ENCODE measurements at places on chromosomes 1 and 21.
A peak's percentile ranks its signal among the peaks of the same experiment; 100 is the strongest.

GRCh38 chr1:27116232-27116631 is 38.7 kb downstream of the SLC9A1 start:
- DNase-seq: no peak

DNA sequence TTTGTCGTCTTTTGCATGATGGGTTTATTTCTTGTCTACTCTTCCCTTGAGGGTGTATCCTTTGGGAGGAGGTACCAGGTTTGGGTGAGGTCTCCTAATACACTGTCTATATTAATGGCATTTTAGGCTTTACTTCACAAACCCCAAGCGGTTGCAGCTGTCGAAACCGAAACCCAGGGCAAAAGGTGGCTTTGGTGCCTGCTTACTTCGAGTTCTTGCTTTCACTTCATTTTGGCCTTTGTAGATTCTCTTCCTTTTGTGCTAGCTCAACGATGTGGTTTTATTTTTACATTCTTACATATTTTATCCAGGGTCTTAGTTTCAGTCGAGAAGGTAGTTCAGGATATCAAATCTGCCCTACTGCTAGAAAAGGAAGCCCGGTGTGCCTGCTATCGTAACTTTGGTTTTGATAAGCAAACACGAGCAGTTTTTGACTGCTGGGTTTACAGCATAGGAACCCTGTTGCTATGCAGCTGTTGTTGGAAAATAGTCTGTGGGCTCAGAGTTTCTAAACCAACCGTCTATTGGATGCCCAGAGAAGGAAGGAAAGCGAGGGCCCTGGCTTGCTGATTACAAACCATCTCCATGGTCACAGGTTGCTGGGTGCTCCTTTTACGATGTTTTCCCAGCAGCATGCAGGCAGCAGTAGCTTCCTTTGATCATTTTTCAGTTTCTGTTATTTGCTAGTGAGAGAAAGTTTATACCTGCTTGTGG is 9.8 kb upstream of the TSPAN2 start:
- DNase-seq: peak; percentile 87

- peak; percentile 46 for DNase-seq
Observed at GRCh38 chr1:208793861-208794345, 549.7 kb upstream of the PLXNA2 start.

GRCh38 chr1:74534241-74534640 is 21.8 kb upstream of the LRRC53 start:
- DNase-seq: no peak

- no peak for DNase-seq
Observed at GRCh38 chr1:18501833-18502232, 21.1 kb downstream of the KLHDC7A start.

GRCh38 chr1:224689374-224689773 is 73.3 kb downstream of the CNIH3 start:
- DNase-seq: no peak

DNA sequence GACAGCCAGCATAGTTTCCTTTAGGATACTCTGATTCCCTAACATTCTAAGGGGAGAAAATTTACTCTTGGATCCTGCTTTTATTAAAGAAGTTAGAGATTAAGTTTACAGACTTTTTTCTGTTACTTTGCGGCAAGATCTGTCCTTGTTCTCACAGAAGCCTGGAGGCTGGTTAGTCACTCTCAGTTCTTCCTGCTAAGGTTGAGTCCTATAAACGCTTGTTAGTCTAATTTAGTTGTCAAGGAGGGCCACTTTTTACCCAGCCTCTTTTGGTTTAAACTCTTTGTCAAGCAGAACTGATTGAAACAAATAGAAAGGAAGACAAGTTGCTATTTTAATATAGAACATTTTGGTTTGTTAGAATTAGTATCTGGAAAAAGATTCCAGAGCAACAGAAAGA is 89.7 kb downstream of the C21orf91 start:
- DNase-seq: no peak

DNA sequence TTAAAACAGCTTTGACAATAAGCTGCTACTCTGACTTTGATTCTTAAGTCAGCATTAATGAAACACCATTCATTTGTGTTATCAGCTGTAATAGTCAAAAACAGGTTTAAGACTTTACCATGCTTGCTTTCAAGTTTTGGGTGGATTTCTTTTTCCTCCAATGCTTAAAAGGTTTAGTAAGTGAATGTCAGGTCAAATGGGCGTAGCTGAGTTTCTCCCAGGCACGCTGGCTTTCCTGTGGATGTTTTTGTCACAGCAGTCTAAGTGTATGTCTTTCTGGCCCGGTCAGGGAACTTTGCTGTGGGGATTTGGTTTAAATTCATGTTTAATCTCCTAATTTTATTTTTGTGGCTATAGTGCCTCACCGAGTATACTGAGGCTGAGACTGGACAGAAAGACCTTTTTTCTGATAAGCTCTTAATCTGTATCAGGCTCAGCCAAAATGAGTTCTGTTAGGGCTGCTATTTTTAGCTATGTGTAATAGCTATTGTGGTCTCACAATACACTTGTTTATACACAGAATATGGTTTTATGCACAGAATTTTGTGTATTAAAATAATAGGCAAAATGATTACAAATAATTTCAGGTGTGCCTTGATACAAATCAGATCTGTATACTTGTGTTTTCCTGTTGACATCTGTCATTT is 292.8 kb downstream of the DISC1 start:
- DNase-seq: no peak

GRCh38 chr1:70961374-70961975 is 86.1 kb downstream of the PTGER3 start:
- DNase-seq: no peak

GRCh38 chr1:212827831-212828278 is 19.6 kb downstream of the SPATA45 start:
- DNase-seq: no peak

DNA sequence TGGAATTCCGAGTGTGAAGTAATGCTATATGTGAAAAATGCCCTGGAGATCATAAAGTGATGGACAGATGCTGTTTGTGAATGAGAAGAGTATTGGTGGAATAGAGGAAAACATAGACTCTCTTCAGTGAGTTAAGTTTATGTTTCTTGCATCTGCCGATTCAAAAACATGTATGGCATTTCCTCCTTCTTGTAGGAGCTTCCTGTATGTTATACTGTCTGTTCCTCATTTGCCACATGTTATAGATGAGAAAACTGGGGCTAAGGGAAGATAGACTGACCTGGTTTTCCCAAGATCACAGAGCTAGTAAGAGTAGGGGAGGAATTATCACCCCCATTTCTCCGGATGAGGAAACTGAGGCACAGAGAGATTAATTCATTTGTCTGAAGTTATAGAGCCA is 41.1 kb upstream of the IL20 start:
- no peak for DNase-seq

- DNase-seq: no peak
Observed at GRCh38 chr1:44012941-44013609, 18.2 kb downstream of the SLC6A9 start.

GRCh38 chr1:58597996-58598395 is 20.9 kb upstream of the TACSTD2 start:
- no peak for DNase-seq

DNA sequence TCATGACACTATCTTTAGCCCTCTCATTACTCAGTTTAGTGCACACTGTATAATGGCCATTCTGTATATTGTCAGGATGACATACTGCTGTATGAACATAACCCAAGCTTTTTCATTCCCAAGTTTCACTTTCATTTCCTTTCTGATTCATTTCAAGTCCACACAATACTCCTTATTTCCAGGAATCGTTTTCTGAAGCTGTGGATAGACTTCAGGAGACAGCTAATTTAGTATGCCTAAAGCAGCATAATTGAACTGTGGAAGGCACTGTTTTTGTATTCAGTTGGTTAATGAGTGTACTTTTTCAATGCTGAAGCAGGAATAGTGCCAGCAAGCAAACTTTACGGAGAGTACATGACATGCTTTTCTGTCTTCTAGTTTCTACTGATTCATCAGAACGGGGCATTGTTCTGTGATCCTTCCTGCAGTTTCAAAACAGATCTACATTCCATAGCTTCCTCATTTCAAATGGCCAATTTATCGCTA is 578.5 kb upstream of the ZP4 start:
- DNase-seq: no peak

DNA sequence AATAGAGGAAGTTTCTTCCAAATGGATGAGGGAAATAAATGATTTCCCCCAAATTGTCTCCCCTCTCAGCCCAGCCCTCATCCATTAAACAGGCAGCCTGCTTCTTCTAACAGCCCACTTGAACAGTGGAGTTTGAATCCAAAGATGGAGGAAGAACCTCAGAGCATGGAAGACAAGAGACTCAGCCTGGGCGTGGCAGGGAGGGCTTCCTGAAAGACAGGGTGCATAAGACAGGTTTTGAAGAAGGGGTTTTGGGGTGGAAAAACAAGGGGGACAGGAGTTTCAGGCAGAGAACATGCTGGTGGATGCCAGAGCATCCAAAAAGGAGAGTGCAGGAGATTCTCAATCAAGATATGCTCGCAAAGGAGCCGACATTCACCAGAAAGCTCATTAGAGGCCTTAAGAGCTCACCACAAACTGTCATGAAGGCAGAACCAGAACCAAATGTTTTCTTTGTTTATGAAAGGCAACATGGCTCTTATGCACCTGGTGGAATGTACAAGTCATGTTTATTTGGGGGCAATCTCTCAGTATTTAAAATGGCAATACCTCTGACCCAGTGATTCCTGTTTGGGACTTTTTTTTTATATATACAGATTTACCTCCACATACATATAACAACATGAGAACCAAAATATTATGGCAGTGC is 26.5 kb upstream of the TSPEAR start:
- no peak for DNase-seq

- DNase-seq: no peak
Observed at GRCh38 chr1:11881749-11882441, 23.1 kb upstream of the NPPB start.

DNA sequence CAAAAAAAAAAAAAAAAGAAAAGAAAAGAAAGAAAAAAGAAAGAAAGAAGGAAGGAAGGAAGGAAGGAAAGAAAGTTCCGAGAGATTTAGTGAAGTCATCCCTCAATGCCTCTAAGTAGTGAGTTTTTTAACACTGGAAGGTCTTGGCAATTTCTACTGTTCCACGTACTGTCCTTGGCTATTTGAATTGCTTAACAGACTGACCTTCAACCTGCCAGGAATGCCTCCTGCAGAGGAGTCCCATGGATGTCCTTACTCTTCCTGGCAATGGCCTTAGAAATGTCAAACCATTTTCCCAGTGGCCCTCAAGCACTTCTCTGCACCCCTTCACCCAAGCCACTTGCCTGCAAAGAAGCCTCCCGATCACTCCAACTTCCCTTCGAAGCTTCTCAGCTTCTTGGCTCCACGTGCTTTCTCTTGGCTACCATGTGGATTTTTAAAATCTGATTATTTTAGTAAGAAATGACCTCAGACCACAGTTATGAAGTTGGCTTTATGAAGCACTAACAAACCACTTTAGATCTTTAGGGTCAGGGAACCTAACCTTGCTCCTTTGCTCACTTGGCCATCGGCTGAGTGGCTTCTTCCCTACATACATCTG is 43.7 kb upstream of the ABCG1 start:
- no peak for DNase-seq

DNA sequence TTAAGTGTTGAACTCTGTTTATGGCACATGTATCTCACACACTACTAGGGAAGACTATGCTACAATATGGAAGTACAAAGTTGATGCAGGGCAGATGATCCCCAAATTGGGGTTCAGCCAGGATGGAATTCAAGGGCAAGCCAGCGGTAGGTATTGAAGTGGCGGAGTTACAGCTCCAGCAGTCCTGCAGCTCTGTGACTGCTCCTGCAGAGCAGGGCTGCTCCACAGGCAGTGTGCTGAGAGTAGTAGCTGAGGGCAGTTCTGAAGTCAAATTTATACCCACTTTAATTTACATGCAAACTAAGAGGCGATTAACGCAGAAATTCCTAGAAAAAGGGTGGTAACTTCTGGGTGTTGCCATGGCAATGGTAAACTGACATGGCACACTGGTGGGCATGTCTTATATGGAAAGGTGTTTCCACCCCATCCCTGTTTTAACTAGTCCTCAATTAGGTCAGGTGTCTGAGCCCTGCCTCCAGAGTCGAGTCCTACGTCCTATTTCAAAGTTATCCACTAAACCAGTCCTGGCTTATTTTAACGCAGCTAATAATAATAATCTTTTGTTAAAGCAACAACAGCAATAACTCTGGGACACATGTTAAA is 20.6 kb upstream of the CENPF start:
- no peak for DNase-seq

GRCh38 chr1:94335950-94336349 is 82.2 kb upstream of the ABCD3 start:
- DNase-seq: peak; percentile 96

GRCh38 chr1:225406976-225407725 is 20.7 kb downstream of the LBR start:
- no peak for DNase-seq

GRCh38 chr1:145991735-145992412 is 4.5 kb downstream of the TXNIP start:
- no peak for DNase-seq

DNA sequence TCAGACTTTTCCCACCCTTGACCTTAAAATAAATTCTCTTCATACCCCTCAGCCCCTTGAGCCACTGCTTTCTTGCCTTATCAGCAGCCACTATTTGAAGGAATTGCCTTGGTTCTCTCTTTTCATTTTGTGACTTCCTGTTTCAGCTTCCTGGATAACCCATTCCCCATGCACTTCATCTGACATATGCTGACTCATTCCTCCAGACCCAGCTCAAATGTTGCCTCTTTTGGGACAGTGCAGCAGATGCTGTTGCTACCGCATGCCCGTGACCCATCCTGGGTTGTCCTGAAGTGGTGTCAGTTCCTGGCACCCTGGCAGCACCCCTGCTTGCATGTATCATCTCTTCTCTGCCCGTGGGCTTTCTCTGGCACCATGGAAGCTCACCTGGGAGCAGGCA is 496.1 kb downstream of the PTPRU start:
- no peak for DNase-seq

DNA sequence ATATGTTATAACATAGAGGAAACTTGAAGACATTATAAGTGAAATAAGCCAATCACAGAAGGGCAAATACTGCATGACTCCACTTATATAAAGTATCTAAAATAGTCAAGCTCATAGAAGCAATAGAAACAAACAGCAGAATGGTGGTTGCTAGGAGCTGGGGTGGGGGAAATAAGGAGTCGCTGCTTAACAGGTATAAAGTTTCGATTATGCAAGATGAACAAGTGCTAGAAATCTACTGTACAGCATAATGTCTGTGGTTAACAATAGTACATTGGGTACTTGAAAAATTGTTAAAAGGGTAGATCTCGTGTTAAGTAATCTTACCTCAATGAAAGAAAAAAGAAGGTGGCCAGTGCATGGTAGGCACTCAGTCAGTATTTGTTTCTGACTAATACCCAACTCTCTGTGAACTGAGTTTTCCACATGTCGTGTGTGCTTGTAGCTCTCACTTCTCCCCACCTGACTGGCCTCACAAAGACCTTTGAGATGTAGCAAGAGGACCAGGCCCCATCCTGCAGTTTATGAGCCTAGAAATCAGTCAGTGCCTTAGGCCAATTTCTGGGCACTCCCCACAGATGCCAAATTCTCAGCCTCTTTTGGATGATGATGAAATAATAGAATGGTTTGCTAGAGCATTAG is 14.7 kb upstream of the SPRR5 start:
- no peak for DNase-seq

GRCh38 chr1:93565496-93566206 is 116.0 kb downstream of the BCAR3 start:
- no peak for DNase-seq

- no peak for DNase-seq
Observed at GRCh38 chr1:219498666-219499065, 114.2 kb downstream of the ZC3H11B start.

GRCh38 chr1:158732524-158732923 is 12.0 kb upstream of the OR6K3 start:
- DNase-seq: no peak
